ENCODE measurements at places on chromosomes 2 and 18.

DNA sequence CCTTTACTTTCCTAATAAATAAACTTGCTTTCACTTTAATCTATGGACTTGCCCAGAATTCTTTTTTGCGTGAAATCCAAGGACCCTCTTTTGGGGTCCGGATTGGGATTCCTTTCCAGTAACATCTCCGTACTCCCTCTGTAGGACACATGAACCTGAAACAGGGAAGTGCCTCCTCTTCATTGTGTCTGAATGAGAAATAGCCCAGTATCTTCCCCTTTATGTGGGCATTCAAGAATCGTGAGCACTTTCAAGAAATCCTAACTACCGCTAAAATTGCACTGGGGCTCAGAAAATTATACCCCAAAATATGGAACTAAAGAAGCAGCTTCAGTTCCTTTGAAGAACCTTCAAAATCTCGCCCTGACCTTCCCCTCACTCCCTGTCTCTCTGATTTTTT is 7.8 kb upstream of the POMC start:
- DNase-seq, result no peak

DNA sequence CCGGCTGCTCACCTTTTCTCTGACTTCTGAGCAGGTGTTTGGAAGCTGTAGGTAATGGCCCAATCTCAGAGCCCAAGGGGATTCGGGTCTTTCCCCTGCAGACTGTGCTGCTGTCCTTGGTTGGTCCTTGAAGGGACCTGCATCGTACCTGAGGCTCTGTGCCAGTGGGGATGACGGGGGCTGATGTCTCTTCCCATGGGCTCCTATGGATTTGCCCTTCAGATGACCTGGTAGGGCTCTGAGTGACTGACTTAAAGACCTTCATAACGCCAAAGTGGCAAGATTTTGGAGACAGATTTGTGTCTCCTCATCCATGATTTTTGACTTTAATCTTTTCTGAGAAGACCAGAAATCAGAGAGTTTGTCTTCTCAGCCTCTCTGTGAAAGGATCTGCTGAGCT is 166.1 kb downstream of the FAM210A start:
- no peak for DNase-seq

DNA sequence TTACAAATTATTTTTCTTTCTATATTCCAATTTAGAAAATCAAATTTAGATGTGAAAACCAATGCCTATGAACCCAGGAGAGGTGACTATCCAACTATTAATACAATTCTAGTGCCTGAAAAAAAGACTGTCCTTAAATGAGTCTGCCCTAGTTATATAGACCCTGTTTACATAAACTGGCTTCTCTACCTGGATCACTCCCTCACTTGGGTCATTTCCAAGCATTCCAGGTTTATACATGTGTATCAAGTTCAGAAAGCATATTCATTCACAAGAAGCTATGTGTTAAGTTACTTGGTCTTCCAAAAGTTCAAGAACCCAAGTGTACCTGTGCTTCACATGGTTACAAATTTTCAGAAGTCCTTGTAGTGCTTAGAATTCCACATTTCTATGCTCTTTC is 8.3 kb downstream of the ZNF385B start:
- DNase-seq, result no peak

DNA sequence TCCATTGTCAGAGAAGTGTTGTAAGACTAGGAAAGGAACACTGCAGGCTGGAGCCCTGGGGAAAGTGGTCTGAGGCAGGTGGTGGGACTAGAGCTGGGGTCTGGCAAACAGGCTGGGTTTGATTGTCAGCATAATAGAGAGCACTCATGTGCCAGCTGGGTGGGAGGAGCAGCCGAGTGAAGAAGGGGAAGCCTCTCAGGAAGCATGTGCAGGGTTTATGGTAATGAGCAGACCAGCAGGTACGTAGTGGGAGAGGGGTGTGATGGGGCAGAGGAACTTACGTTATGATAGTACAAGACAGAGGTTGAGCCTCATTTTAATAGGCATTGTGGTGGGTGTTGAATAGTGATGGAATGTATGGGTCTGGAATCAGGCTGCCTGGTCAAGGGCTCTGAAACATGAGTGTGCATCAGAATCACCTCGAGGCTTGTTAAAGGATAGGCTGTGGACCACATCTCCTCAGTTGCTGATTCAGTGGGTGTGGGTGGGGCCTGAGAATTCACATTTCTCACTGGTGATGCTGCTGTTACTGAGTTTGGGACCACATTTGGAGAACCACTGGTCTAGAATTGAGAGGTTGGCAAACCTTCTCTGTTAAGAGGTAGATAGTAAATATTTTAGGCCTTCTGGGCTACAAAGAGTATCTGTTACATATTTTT is 1.7 kb upstream of the MGAT5 start:
- no peak for DNase-seq

GRCh38 chr2:185676316-185676715 is 62.3 kb upstream of the FSIP2 start:
- no peak for DNase-seq

GRCh38 chr2:155125585-155126230 is 427.2 kb downstream of the KCNJ3 start:
- no peak for DNase-seq

- DNase-seq, result no peak
These were observed 112.9 kb upstream of the ATP8B1 start for GRCh38 chr18:57915865-57916582.

DNA sequence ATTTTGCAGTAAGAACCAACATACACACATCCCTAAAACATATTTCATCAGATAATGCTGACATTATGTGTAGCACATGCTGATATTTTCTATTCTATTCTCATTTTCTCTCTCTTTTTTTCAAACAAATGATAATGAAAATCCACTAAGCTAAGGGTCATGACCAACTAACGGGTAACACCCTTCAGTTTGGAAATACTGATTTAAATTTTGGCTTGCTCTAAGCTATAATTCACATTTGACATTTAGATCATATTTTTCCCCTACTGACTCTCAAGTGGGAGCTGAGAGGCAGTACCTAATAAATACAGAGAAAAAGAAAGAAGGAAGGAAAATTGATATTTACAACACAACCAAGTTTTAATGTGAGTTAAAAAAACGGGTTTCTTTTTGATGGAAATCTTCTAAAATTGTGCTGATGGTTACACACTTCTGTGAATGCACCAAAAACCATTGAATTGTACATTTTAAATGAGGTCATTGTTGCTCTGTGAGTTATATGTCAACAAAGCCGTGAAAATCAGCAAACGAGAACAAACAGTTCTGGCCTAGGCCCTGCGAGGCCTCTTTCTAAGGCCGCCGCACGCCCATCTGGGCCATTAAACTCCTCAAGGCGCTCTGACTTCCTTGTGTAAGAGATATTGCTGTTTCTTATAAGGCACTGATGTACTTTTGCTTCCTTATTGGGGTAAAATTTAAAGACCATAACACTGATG is 124.2 kb downstream of the GALR1 start:
- no peak for DNase-seq

DNA sequence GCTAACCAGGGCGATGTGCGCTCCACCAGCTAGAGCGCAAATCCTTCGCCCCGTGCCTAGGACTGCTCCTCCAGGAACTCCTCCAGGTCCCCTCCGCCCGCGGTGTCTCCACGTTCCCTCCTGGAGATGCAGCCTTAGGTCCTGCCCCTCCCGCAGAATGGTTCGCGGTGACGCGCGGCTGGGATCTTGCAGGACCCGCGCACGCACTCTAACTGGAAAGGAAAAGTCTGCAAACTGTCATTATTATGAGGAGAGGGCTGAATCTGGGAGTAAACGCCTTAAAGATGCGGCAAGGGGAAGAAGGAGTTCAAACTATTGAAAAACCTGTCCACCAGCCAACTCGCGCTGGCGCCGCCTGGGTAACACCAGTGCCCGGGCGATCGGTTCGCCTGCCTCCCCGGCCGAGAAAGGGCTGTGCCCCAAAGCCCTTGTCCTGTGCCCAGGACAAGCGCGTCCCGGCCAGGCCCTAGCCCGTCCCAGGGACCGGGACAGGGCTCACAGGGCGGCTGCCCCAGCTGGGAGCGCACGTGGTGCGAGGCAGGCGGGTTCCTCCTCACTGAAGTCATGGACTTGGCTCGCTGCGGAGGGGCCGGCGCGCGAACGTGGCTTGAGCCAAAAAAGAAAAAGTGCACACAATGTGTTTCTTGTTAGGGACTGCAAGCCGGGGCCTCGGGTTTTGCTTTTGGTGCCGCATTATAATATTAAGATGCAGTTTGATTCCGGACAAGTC is 5.5 kb upstream of the ID2 start:
- no peak for DNase-seq

DNA sequence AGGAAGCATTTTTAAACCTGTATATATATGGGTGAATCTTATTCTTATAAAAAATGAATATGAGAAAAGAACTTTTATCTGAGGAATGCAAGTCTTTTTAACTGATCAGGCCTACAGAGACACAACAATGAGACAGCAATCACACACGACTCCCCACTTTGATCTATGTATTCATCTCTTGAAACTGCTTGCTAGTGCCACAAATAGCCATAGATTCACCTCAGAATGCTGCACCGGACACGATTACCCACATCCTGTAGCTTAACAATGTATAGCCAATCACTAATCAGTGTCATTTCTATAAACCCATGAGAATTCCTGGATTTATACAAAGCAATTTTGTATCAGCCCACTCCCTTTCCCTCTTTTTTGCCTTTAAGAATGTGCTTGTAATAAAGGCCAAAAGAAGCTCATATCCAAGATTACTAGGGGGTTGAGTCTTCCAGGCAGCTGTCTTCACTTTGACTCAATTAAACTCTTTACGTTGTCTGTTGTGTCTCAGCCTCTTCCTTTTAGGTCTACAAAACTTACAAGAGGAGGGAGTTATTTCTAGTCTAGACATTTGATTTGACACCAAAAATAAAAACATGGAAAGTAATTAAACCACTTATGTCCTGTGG is 94.9 kb downstream of the MBD2 start:
- DNase-seq, result no peak

DNA sequence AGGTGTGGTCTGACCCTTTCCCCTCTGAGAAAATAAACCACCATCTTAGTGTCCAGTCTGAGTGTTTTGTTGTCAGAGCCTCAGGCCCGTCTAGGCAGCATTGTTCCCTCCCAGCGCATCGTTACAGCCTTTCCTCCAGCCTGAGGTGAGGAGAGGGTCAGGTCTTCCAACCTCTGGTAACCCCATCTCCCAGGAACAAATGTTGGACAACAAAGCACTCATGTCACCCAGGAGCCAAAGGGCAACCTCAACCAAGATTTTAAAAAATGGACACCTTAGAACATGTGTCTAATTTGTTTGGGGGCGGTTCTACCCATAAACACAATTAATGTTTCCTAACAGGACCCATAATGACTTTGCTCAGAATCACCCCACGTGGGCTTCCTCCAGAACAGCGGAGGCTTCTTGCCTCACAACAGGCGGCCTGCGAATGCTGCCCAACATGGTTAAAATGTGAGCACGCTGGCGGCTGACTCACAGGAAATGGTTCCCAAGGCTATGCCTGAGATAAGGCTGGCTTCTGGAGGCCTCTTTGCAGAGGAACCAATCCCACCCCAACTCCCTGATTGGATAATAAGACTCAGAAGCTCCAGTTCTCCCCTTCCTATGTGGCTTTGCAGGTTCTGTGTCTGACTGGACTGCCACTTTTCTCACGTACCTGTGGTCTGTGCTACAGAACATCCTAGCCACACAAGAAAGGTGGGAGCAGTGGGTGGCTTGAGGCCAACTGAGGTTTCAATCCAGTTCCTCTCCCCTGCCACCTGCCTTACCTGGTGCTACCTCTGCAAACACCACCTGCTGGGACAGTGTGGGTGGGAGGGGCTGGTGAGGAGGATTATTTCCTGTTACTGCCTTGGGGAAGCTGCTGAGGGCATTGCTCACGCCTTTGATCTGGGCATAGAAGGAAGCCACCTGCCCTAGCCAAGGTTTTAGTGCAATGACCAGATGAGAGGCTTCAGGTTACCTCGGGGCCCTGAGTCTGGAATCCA is 108.8 kb downstream of the B3GNT2 start:
- no peak for DNase-seq

Data from iPS DF 19.7 (cell line).